ENCODE measurements at places on chromosomes 7 and 10.

DNA sequence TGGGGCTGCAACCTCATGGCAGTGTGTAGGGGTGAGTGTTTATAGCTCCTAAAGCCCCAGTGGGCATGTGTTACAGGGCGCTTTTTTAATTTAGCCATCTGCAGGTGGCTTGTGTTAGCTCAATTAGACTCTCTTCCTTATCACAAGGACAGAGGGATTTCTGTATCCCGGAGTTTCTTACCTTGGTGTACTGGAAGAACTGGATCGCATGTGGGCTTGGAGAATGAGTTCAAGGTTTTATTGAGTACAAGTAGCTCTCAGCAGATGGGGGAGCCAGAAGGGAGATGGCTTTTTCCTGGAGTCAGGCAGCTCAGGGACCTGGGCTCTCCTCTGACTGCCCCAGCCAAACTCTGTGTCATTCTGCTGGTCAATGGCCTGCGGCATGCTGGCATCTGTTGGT, 153.5 kb upstream of the C7orf33 start:
- DNase-seq: no peak

DNA sequence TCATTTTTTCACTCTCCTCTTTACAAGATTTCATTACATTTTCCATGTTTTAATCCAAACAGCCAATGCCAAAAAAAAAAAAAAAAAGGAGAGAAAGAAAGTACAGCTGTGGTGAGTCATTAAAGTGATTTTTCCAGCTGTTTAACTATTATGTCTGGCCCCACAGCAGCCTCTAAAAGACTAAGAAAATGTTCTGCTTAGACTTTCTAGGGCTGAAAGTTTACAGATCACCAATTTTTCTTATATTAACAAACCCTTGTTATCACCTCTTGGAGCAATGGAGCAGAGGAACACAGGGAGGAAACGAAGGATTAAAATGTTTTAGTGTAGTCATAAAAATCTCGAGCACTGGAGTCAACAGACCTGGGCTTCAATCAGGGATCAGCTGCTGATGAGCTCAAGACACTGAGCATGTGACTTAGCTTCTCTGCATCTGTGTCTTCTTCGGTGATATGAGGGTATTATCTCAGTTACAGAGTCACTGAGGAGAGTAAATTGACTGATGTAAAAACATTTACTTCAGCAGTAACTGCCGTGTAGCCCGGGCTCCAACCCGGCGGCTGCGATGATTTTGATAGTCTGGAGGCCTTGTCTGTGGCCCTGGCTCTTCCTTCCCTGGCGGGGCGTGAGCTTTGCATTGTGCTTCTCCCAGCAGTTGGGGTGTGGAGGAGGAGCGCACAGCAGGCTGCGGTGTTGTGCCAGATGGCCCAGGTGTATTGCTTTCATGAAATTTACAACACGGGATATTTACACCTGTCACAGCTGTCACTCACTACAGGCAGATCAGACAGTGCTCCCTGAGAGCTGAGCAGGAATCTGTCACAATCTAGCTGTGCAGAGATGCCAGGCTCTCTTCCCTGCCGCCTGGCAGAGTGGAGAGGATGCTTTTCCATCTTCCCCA, 298.3 kb upstream of the FZD8 start:
- DNase-seq: no peak

- no peak for DNase-seq
Measured at GRCh38 chr7:128203710-128204214, 37.3 kb upstream of the LEP start.

DNA sequence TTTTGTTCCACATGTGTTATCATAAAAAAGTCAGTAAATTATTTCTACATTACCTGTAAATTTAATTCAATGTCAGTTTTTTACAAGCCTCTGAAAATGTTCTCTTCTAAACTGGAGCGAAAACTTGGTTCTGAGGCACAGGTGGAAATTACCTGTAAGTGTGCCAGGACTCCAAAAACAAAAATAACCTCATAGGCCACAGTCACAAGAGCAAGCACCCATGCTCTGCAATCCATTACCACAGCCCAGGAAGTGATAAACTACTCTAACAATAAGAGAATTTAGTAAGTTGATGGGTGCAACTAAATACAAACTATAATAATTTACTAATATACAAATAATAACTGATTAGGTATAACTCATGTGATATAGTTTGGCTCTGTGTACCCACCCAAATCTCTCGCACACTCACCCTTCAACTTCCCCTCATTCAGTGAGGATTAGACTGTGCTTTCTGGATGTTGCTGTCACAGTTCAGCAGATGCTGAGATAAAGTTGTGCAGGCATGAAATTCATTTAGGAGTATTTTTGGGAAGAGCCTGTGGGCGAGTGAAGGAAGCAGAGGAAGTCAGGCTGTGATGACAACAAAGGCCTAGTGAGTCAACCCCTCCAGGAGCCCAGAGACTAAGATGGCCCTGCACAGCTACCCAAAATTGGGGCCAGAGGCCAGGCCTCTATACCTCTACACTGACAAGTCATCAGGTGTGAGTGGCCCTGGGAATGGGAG, 16.3 kb upstream of the GIMAP6 start:
- DNase-seq: no peak

DNA sequence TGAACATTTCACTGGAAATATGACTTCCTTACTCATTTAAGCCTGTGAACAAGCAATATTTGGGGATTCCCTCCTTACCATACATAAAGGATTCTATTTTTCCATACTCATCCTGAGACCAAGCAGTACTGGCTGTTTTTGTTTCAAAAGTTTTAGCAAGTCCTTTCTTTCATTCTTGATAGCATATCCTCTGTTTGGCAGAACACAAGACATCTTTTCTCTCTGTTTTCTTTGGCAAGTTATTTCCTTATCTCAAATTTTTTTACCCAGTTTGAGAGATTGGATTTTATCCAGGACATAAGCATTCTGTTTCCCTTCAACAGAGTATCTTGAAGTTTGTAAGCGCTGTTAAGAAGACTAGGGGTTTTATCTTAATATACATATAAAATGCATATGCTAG, 3.0 kb upstream of the WASL start:
- no peak for DNase-seq

All from stimulated activated CD8-positive, alpha-beta memory T cell treated with anti-CD3 and anti-CD28 coated beads, Interleukin-7, amount 100 ng/mL, for 4 hours (primary cell).